ENCODE measurements at places on chromosomes 3 and 15.
A peak's percentile ranks its signal among the peaks of the same experiment; 100 is the strongest.

- no peak for DNase-seq
These were observed 161.0 kb upstream of the UBE2E2 start for GRCh38 chr3:23041918-23042696.

DNA sequence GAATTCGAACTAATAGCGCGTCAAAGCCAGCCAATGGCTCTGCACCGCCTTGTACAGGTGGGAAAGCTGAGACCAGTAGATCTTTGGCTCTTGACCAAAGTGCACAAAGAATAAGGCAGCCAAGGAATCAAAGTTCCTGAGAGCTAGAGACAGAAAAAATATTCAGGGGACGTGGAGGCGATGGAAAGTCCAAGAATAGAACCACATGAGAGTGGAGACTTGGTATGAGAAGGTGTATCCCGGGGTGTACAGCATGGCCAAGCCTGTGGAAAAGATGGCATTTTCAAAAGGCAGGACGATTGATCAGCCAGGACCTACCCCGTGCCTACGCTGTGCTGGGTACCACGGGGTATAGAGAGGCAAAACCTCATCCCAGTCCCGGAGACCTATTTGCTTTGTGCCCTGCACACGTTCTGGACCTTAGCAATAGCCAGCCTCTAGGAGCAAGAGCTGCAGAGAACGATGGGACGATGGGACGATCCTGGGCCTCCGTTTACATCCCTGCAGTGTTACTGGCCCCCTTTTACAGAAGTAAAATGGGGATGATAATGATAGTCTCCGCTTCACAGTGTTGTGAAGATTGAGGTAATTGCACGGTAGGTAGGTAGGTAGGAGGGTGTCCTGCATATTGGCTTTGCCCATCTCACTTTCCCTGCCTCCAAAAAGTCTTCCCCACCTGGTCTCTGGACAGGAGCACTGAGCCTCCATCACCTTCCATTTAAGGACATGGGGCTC, 583 bp upstream of the RBSN start:
- DNase-seq = no peak

GRCh38 chr3:13513051-13513912, 33.2 kb downstream of the HDAC11 start:
- DNase-seq = no peak

GRCh38 chr3:139388821-139389551, 461 bp downstream of the COPB2 start:
- peak; percentile 4 for DNase-seq

DNA sequence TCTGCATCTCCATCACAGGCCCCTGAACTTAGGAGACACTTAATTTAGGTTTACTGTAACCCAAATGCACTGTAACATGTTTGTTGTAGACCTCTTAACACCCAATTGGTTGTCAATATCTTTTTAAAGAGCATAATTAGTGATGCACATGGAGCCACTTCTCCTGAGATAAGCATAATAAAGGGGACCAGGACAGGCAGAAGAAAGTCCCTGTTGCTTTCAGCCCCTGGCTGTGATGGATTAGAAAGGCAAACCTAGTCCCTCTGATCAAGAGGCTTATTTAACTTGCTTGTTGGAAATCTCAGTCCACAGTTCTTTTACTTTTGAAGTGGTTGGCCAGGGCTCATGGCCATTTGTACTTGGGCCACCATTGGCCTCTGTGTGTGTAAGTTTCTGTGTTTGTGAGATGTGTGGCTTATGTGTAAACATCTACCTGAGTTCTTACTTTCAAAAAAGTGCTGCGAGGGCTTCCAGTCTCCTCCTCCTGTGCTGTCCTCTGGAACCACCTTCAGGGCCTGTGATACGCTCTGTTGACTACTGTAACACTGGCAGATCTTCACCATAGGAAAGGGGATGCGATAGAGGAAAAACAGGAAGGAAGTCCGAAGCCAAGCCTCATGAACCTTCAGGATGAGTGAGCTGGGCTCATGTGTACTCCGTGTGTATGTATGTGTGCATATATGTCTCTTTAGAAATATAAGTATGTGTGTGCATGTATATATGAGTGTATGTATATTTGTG, 136.2 kb downstream of the EPHB1 start:
- DNase-seq = no peak

- DNase-seq = no peak
These were observed 223.7 kb downstream of the PDZRN3 start for GRCh38 chr3:73401059-73401458.

DNA sequence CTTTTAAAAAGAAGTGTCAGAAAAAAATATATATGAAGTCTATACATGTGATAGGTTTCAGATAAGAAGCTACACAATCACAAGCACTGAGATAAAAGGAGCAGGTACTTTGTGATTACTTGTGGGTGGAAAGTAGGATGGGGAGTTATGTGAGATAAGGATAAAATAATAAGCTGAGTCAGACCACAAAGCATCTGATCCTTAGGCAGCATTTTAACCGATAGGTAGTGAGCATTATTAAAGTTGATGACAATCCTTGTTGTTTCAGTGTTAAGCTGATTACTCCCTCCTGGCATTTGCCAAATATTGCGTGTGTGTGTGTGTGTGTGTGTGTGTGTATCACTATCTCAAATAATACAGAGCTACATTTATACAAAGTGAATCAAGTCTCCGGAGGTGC, 483.1 kb downstream of the NAALADL2 start:
- no peak for DNase-seq

DNA sequence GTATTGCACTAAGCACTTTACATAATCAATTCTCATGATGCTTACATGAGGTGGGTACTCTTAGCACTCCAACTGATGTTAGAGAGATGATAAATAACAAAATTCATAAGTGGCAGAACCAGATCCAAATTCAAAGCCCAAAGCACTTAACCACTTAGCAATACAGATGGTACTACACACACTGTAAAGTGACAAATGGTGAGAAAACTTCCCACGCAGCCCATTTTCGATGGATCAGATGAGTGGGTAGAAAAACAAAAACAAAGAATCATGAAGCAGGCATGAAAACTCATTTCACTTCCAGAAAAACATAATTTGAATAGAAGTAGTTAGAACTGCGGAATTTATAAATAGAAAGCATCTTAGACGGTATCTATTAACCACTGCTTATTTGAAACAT, 66.2 kb downstream of the FRMD4B start:
- DNase-seq = no peak

- no peak for DNase-seq
These were observed 298.3 kb downstream of the SHQ1 start for GRCh38 chr3:72549761-72550581.

DNA sequence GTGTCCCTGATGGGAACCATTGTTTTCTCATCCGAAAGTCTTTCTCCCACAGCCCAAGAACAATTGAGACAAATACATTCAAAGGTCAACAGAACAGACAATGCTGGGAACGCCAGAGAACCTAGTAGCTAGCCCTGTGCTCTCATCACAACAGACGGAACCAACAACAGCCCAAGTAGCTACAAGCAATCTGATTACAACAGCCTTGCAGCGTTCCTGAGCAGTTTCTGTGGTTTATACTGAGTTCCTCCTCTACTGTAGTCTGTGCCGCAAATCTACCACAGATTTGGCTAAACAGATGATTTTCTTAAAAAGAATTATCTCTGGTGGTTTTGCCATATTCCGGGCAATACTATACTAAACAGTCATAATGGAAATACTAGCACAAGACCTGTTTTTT, 435.6 kb downstream of the MECOM start:
- DNase-seq = no peak

DNA sequence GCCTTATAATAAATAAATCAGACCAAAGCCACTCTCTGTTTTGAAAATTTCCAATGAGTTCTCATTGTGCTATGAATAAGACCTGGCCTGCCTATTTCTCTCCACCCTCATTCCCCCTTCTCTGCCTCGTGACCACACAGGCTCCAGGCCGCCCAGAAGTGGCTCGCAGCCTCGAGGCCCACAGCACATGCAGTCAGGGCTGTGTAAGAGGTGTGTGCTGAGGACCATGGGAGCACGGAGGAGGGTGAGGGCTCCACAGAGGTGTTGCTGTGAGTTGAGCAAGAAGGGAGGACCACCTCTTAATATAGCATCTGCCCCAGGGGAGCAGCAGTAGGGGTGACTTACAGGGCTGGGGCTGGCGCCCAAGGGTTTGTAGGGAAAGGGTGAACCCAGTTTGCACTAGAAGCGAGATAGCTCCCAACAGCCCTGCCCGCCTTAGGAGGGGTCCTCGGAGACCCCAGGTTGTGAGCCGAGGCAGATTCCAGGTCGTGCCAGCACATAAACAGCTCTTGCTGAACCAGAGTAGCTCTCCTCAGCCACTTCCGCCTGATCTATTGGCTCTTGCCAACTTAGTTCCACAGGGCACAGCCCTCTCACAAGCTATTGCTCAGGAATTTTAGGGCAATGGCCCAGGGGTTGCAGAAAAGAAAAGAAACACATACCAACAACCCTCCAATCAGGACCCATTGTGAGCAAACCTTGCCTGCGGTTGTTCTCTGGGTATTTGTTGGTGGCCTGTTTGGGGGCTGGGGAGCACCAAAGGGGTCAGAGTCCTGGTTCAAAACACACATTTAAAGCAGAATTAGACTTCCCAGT, 117.7 kb downstream of the MYLK start:
- DNase-seq = no peak

DNA sequence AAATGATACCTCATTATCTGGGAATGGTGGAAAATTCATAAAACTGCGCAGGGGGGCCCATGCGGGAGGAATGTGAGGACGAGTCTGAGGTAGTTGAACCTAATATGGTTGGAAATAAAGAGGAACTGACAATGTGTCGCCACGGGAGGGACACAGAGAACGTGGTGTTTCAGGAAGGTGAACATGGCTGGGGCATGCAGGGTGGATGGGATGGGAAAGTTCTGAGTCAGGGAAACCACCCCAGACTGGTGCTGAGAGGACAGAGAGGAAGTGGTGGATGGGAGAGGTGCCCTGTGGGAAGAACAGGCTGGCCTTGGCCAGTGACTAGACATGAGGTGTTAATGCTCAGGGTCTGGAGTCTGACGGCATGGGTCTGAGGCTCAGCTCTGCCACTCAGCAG, 137.1 kb upstream of the WNT5A start:
- DNase-seq = no peak

GRCh38 chr3:136068708-136069107, 103.2 kb downstream of the PPP2R3A start:
- no peak for DNase-seq

- DNase-seq = no peak
These were observed 56.2 kb downstream of the NBEAL2 start for GRCh38 chr3:47035645-47036044.

GRCh38 chr15:74543583-74543982, 2.6 kb downstream of the ARID3B start:
- no peak for DNase-seq

DNA sequence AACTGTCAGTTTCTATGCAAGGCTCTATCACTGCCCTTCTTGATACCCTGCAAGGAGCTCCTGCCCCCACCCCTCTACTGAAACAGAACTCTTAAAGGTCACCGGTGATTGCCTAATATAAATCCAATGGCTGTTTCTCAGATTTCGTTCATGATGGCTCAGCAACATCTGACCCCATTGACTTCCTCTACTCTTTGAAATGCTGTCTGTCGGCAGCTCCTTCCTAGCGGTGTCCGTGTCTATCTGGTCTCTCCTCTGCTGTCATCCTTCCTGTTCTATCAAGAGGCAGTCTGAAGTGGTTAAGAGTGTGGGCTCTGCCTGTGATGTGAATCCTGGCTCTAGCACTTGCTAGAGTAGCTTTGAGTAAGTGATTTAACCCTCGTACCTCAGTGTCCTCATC, 5.5 kb downstream of the TMEM266 start:
- no peak for DNase-seq

DNA sequence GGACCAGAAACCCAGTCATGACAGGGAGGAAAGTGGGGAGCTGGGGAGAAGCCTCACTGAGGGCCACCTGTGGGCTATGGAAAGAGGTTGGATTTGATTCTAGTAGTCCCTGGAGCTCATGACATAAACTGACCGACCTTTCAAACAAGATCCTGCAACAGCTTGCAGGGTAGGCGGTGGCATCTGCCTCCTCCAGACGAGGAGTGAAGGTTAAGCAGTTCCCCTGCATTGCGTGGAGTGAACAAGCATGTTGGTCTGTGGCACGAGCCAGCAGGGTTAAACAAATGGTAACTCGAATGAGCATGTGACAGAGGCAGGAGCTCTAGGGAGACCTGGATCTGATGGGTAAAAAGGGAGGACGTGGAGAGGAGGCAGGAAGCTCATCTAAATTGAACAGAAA, 12.7 kb downstream of the TGM4 start:
- DNase-seq = no peak

- DNase-seq = no peak
These were observed 679 bp upstream of the MYD88 start for GRCh38 chr3:38137615-38138348.

DNA sequence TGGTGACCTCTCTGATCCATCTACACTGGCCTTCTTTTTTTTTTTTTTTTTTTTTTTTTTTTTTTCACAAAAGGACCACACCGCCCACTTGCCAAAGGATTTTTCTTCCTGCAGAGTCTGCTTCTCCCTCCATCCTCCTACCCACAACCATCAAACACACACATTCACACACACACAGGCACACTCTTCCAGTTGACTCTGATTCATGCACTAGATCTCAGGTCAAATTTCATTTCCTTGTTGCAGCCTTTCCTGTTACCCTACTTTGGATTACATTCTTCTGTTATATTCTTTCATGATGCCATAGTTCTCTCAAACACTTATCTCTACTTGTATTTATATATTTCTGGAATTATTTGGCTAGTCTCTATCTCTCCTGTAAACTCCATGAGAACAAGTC, 133.9 kb downstream of the STAC start:
- no peak for DNase-seq

DNA sequence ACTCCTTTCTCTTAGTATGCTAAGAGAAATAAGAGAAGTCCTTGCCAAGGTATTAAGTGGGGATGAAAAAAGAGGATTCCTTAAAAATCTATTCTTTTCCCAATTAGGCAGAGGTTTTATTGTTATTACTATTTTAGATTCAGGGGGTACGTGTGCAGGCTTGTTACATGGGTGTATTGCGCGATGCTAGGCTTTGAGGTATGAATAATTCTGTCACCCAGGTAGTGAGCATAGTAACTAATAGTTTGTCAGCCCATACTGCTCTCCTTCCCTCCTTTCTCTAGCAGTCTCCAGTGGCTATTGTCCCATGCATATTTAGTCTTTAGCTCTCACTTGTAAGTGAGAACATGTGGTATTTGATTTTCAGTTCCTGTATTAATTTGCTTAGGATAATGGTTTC, 83.9 kb downstream of the LEKR1 start:
- DNase-seq = no peak

- DNase-seq = no peak
These were observed 69.2 kb upstream of the TBC1D5 start for GRCh38 chr3:17811646-17812045.

- DNase-seq = no peak
These were observed 30.6 kb upstream of the SLC2A2 start for GRCh38 chr3:171057072-171057471.

DNA sequence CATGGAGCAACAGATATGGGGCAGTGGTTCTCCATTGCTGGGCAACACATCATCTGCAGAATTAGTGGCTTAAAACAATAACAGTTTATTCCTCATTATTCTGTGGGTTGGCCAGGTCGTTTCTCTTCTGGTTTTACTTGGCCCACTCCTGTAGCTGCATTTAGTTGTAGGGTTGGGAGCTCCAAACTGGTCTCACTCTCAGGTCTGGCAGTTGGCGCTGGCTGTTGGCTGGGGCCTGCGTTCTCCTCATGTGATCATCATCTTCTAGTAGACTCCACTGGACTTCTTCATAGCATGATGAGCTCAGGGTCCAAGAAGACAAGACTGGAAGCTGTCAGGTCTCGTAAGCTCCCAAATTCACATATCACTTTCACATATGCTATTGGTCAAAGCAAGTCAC, 91.9 kb downstream of the EPHB1 start:
- no peak for DNase-seq
